ENCODE measurements at places on chromosomes 16 and 17.

DNA sequence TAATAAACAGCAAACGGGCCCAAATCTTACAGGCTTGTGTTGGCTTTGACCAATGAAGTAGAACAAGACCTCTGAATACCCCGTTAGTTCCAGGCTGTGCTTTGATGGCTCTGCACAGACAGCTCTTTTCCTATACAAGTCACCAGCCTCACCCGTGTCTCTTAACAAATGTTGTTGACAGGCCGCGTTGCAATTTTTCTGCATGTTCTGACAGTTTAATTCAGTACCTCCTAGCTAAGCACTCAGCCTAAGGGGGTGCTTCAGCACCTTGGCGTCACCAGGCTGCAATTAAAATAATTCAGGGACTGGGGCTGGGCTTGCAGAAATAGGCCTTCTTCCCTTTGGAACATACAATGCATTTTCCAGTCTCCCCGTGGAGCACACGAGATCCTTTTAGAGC lies 500.1 kb downstream of the MAF start:
- no peak for DNase-seq

- no peak for DNase-seq
These were observed 53.2 kb downstream of the CCDC182 start for GRCh38 chr17:57691939-57692338.

DNA sequence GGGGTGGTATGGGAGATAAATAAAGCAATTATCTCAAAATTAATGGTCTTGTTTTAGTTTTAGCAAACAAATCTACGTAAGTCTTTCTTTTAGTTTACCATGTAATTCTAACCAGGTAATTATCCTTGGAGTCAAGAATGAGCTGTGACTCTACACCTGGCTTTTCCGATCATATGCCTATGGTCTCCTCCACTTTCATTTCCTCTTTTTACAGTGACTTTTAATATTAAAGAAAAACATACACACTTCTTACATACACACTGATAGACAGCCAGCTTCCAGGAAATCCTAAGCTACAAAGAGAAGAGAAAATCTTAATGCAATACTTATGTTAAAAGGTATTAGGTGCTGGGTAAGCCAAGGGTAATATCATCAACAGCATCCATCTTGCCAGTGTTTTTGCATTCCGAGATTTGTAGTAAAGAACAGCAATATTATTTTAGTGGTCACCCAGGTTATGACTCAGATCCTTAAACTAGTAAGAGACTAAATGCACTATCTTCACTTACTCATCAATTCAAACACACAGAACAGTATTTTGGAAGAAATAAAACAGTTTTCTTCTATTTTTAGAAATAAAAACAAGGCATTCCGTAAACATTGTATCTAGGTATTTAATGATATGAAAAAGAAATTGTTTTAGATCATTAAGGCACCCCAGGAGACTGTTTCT lies 4.4 kb upstream of the IRX5 start:
- no peak for DNase-seq

- DNase-seq: no peak
These were observed 42.0 kb upstream of the PVALEF start for GRCh38 chr17:81123052-81124048.

All from NCI-H187 (cell line).